ENCODE measurements at places on chromosomes 5 and 9.
A peak's percentile ranks its signal among the peaks of the same experiment; 100 is the strongest.

DNA sequence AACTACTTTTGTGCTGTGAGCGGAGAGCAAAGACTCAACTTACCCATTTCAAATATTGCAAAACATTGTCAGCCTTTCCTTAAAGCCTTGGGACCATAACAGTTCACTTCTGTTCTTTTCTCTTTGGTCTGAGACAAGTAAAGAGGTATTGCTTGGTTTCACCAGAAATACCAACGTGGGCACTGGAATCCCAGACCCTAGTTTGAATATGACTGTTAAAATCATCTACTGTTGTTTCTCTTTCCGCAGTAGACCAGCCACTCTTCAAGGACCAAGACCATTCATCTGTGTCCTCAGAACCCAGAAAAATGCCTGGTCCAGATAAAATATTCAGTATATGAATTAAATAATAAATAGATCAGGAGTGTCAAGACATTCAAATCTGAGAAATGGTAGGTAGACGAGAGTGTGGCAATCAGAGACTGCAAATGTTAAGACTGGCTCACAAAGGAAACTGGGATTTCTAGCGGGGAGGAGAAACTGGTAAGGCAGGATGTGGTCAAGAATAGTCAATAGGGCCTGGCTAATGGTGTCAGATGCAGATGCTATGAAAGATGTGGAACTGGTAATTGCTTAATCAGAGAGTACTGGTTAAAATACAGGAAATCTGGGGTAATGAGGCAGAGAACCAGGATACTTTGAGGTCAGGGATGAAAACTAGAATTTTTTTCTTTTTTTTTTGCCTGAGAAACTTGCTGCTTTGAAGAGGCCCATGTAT, 82.1 kb upstream of the IL33 start:
- no peak for DNase-seq

- DNase-seq = no peak
These were observed 191.0 kb downstream of the TARS1 start for GRCh38 chr5:33631786-33632185.

DNA sequence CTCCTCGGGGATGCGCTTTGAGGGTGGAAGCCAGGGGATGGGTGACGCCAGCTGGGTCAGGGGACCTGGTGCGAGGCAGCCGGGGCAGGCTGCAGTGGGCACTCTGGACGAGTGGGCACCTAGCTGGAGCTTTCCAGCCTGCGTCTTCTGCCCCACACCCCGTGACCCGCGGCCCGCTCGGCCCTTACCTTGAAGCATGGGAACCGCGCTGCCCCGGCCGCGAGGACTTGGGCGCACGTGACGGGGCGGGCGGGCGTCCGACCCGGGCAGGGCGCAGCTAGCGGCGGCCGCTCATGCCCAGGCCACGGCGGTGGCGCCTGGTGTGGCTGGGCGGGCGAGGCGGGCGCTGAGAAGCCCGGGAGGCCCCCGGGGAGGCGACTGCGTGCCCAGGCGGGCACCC, 300 bp downstream of the FAM163B start:
- no peak for DNase-seq

GRCh38 chr9:130276955-130277354, 11.4 kb downstream of the HMCN2 start:
- DNase-seq = no peak

DNA sequence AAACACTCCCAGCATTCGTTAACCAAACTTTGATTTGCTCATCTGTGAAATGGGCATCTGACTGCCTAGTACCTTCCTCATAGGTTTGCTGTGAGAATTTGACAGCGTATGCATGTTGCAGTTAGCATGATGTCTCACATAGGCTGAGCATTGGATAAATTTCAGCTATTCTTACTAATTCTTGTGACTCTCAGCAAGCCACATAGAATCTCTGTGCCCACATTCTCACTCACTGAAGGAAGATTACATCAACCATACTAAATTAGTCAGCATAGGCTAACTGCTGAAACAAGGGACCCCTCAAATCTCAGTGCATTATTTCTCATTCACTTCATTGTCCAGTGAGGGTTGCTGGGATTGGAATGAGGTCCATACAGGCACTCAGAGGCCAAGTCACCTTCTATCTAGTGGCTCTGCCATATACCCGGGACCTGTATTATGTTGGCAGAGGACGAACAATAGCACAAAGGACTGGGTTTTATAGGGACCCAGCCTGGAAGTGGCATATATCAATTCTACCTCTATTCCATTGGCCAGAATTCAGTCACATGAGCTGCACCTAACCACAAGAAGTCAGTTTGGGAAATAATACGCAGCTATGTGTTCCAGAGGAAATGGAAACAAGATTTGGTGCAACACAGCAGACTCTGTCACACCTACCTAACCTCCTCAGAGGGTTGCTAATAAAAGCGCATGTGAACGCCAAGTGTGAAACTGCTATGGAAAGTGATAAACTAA, 4.2 kb upstream of the PTGER4 start:
- DNase-seq = no peak

GRCh38 chr5:138022912-138023311, 10.0 kb downstream of the FAM13B start:
- DNase-seq = no peak

GRCh38 chr5:6611334-6612256, 21.2 kb downstream of the NSUN2 start:
- no peak for DNase-seq

DNA sequence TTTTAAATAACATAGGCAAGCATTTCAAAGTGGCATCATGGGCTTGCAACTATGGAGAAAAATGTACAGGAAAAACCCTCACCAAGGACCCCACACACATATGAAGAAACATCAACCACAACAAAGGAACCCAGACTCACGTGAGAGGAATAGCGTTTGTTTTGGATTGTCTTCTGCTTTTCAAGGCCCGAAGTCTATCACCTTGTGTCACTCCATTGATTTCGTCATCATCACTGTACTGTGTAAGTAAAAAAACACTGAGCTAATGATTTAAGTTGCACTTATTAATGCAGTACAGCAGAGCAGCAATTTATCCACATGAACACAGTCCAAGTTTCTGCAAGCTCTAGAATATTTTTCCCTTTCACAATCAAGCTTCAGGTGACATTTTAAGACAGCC, 72.4 kb downstream of the HABP4 start:
- no peak for DNase-seq

GRCh38 chr5:163190283-163190682, 247.1 kb upstream of the CCNG1 start:
- DNase-seq = no peak

- no peak for DNase-seq
These were observed 2.2 kb downstream of the PPP2CA start for GRCh38 chr5:134223406-134224248.

DNA sequence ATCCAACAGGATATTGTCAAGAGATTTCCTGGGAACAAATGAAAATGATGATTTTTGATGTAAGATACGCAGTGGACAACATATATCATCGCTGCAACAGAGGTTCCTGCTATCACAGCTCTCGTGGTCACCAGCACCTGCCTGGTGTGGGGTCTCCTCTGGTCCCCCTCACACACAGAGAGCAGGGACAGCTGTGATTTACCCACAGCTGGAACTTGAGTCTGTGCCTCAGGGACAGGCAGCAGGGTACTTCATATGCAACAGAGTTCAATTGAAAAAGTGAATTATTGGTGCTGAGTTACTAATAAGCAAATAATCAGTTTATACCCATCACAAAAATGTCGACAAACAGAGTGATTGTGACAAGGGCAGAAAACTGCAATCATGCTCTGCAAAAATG, 93.4 kb downstream of the LMX1B start:
- DNase-seq = no peak

GRCh38 chr5:1840071-1840547, 38.9 kb downstream of the NDUFS6 start:
- no peak for DNase-seq

- DNase-seq = no peak
These were observed 657.6 kb upstream of the RIOK2 start for GRCh38 chr5:97840643-97841042.

DNA sequence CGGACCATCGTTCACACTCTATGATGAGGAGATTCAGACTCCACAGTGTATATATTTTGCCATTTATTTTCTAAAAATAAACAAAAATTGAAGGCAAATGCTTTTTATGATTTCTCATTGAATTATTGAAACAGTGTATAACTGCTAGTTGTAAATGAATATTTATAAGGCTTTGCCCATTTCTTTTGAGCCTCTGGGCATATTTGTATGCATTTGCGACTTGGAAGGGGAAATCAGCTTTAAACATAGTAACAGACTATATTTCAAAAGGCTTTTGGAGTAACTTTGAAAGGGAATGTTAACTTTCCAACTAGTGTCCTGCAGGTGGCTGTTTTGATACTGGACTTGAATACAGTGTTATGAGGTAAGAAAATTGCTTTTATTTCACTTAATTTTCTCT, 26.0 kb downstream of the MRPL22 start:
- DNase-seq = no peak

DNA sequence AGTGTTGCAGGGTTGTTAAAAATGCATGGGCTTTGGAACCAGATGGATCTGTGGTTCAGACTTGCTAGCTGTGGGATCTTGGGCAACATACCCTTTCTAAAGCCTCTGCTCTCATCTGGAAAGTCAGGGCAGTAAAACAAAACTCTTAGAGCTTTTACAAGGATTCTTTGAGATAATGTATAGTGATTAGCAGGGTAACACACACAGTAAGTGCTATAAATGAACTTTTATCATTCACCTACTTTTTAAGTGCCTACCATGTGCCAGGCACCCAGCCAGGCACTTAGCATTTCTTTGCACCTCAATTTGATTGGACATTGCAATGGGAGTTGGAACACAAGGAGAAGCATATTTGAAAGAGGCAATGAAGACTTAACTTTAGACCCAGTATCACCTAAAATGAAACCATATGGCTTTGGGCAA, 208.6 kb upstream of the PAPPA start:
- DNase-seq = peak; percentile 70

DNA sequence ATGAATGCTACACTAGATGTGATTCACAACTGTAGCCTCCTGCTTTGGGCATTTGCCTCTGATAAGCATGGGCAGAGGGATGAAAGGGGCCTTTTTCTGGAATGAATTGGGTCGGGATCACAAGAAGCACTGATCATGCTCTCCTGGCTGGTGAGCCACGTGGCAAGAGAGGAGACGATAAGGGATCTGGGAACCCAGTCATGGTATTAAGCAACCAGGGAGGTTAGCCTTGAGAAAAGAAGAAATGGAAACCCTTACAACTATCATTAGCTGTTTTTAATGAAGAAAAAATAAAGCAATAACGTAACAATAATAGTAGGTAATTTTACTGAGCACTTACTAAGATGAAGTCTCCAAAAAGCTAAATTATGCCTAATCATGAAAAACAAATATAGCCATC, 50.0 kb upstream of the RAI14 start:
- DNase-seq = no peak

DNA sequence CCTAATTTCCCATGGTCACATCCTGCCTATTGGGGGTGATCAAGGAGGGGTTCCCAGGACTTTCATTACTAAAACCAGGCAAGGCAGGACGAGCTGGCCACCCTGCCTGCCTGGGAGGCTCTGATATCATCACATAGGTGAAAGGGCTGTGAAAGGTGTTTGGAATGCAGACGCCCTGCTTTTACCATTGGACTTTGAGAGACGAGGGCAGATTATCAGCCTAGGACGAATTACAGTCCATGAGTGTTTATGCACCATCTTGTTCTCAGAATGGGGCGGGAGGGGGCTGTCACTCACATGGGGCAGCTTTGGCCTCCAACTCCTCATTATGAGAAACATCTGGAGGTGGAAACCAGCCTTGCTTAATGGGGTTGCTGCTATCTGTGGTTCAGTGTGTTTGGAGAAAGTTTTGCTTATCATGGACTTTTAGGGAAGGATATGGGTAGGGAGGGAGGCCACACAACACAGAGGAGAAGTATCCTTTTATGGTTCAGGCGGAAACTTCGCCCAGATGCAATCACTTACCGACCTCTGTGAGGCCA, 69.8 kb upstream of the UBTD2 start:
- DNase-seq = no peak

- no peak for DNase-seq
These were observed 5.4 kb downstream of the ELL2 start for GRCh38 chr5:95956021-95956899.

DNA sequence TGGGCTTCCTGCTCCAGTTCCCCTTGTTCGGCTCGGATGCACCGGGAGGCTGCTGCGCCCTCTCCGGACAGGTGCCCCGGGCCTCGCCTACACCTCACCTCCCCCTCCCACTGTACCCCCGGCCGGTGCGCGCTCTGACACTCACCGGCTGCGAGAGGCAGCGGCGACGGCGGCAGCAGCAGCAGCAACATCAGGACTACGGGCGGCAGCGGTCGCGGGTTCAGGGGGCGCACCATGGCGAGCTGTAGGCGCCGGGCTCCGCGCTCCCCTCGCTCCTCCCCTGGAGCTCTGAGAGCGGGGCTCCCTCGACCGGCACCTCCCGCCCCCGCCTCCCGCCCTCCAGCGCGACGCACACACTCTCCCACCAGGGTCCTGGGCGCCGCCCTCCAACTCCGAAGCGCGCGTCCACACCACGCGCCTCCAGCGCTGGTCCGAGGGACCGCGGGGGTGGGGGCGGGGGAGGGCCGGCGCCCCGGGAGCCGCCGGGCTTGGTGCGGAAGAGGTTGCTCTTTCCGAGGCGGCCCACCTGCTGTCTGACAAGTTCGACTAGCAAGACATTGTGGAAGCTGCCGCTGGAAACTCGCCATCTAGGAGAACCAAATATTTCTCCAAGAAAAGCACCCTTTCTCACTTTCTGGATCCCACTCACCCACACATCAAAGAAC, at the start of gene GFRA3:
TSS of gene GFRA3 (minus strand) at position 433 of the 665 bp plus-strand sequence. CDS start at position 236, 197 bp downstream.
- no peak for DNase-seq

GRCh38 chr9:16022228-16022627, 469.4 kb downstream of the CCDC171 start:
- no peak for DNase-seq

DNA sequence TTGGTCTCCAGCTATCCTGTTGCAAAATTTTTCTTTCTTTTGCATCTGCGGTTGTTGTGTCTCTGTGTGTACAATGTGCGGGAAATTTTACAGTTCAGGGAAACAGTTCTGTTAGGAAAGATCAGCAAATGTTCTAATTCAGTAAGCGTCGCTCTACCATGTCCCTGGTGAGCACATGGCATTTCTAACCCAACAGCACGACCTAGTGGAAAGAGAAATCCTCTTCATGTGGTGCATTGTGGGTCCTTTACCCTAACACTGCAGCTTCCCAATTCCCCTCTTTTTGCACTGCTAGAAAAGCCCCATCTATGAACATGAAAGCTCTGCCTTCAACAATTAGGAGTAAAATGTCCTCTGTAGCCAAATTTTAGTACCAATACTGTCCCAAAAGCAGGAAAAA, 974.2 kb upstream of the CDH9 start:
- no peak for DNase-seq

DNA sequence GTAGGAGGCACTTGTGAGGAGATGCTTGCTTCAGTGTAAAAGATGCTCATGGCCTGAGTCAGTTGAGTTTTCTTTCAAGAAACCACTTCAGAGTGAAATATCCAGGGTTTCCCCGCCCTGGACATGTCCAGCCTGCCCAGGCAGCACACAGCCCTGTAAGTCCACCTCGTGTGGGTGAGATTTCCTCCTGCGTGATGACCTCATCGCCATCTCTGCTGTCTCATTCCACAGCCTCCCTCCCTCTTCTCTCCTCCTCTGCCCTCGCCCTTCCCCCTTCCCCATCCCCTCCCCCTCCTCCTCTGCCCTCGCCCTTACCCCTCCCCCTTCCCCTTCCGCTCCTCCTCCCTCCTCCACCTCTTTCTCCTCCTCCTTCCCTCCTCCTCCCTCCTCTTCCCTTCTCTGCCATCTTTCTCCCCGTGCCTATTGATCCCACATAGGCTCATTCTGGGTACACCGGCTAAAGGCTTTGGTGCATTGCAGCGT, 34.0 kb upstream of the NCS1 start:
- DNase-seq = peak; percentile 75

- peak; percentile 33 for DNase-seq
These were observed 3.7 kb downstream of the SLC31A2 start for GRCh38 chr9:113154471-113154870.

GRCh38 chr5:121421646-121422045, 430.0 kb upstream of the FTMT start:
- DNase-seq = no peak

All from HFF-Myc (cell line).